Activated CD8-positive, alpha-beta memory T cell treated with anti-CD3 and anti-CD28 coated beads for 1 hour (primary cell): ENCODE measurements at places on chromosomes 4 and X.

DNA sequence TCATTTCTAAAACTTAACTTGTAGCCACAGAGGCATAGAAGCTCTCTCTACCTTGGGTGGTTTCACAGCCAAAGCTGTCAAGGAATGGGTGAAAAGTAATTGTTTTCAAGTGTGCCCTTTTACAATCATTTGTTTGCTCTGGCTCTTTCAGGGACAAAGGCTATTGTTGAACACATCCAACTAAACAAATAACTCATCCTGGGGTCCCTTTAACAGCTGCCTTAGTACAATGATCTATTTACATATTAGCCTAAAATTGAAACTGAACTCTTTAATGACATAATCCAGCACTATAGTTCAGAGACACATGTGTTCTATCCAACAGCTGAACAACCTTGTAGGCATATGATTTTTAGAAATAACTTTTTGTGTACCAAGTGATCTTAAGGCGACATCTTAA lies 3.7 kb downstream of the HHIP start:
- no peak for DNase-seq

DNA sequence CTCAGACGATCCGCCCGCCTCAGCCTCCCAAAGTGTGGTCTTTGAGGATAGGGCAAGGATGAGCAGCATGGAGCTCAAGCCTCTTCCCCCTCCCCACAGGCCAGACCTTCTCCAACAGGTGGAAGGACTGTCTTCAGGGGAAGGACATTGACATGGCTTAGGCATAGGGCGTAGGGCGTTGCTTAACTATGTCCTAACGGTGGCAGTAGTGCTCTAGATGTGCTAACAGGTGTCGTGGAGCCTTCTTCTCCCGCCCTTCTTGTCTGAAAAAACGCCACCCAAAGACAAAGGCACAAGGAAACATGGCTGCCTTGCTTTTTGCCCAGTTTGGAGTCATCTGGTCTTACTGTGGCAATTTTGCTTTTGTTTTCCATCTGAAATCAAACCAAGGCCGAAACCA lies 219.8 kb downstream of the OR13H1 start:
- no peak for DNase-seq

DNA sequence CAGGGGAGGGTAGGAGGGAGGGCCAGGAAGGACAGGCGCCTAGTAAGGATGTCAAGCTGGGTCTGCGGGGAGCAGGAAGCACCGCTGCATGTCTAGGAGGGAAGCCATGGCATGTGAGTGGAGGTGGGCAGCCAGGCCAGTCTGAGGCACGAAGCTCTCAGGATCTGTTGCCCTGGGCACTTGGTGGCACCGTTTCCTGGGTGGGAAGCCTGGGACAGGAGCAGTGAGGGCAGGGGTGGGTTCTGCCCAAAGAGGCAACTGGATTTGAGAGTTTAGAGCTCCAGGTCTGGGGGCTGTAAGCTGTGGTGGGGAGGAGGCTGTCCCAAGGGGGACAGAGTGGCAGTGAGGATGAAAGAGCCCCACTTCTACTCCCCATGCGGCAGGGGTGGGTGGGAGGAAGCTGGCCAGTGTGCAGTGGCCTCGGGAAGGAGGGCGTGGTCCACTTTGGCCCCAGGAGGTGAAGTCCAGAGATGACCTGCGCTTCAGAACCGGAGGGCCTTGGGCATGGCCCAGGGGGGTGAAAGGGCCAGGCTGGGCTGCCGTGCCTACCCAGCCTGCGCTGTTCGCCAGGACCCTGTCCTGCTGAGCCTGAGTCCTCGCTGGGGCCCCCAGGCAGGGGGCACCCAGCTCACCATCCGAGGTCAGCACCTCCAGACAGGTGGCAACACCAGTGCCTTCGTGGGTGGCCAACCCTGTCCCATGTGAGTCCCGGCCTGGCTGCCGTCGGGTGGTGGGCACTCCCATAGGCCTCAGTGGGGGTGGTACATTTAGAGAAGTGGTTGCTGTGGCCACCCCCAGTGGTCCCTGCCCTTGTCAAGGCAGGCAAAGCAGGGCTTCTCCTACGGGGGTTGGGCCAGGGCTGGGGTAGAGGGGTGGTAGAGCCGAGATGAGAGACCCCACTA lies 8.3 kb upstream of the SRPK3 start:
- no peak for DNase-seq

DNA sequence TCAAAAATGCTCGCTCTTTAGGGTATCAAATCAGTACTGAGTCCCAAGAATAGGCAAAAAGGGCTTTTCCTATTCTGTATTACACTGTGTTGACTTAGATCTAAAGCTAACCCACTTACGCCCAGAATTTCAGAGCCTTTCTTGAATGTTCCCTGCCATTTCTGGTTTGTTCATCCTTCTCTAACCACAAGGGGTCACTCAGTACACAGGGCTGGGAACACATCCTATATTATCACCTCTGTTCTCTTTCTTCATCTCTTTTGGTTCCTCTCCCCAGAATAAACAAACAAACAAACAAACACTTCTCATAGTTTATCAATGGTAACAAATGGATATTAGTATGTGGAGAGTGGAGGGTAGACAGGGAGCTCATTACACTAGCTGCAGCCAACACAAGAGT lies 25.5 kb upstream of the MORC4 start:
- DNase-seq = no peak

GRCh38 chr4:76953956-76954355 lies 4.4 kb downstream of the SEPTIN11 start:
- DNase-seq = no peak

- DNase-seq = peak; percentile 19
Observed at GRCh38 chrX:130171446-130172126, at the start of gene RAB33A. RAB33A (plus strand) TSS chrX:130171962; CDS start chrX:130172063, 101 bp downstream.

GRCh38 chr4:90943311-90943710 lies 816.1 kb downstream of the CCSER1 start:
- no peak for DNase-seq

DNA sequence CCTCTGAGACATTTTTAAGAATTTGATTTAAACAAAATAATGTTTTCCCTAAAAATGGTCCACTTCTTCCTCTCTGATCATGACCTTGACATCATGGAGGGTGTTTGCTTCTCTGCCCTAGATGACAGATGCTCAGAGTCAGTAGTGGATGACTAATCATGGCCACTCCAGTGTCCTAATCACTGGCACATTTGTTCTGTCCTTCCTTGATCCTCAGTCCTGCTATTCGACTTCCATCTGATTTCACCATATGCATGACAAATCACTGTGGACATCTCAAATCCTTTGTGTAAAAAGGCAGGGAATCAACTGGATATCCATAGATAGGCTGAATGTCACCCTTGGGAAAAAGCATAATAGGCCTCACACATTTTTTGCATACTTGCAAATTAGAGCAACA lies 9.0 kb downstream of the CRMP1 start:
- DNase-seq = no peak

DNA sequence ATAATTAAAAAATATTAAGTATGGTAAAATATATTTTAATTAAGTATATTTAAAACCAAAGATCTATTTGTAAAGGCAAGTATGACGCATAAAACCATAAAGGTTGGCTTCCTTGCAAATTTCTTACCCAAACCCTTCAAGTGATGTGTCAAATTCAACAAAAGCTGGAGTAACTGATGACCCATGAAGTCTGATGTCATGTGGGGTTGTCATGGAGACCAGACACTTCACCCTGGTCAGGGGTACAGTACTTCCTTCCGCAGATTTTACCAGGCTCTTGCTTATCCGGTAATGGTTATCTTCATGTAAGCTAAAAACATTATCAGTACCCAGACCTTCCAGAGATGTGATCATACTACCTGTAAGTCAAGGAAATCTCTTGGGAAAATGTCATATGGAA lies 170.1 kb downstream of the WDFY3 start:
- no peak for DNase-seq

DNA sequence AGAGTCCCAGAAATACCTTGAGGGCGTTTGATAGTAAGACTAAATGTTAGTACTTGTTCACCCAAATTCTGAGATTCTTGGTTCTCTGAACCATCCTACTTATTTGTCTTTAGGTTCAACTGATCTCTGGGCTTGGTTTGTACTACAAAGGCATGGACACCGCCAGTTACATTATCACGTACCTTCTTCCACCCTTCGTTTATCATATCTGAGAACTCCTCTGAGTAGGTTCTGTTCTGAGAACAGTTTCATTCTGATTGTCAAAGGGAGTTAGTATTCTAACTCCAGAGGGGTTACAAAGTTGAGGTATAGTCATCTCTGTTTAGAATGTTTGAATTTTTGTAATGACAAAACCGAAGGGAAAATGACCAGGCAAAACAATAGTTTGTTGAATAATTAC lies 19.3 kb downstream of the ZFX start:
- DNase-seq = no peak

- no peak for DNase-seq
Observed at GRCh38 chr4:154471032-154471431, 20.6 kb downstream of the DCHS2 start.

- DNase-seq = no peak
Observed at GRCh38 chr4:147078362-147078761, 132.7 kb upstream of the TTC29 start.

DNA sequence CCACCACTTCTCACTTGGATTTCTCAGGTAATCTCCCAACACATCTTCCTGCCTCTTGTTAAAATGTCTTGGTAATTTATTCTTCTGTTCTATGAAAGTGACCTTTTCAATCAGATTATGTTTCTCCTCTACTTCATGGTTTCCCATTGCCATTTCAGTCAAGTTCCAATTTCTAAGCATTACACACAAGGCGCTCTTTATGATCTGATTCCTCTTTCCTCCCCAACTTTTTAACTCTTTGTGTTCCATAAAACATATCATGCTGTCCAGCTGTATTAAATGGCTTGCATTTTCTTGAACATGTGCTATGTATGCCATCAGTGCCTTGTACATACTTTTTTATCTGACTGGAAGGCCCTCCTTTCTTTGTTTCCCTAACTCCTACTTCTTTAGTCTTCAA lies 13.1 kb upstream of the ART3 start:
- DNase-seq = no peak

DNA sequence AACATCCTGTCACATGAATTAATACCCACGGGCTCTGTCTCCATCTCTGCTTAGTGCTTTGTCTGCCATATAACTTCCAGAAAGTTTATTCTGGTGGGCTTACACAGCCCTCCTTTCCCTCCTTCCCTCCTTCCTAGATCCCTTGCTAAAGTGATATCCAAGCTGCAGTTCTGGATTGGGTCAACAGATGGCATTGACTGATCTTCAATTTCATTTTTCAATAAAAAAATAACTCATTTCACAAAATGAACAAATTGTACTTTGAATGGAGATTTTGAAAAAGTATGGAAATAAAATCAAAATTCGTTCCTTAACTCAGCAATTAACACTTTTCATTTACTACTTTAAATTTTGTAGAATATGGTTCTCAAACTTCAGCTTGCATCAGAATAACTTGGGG lies 94.9 kb downstream of the NXF2 start:
- no peak for DNase-seq

DNA sequence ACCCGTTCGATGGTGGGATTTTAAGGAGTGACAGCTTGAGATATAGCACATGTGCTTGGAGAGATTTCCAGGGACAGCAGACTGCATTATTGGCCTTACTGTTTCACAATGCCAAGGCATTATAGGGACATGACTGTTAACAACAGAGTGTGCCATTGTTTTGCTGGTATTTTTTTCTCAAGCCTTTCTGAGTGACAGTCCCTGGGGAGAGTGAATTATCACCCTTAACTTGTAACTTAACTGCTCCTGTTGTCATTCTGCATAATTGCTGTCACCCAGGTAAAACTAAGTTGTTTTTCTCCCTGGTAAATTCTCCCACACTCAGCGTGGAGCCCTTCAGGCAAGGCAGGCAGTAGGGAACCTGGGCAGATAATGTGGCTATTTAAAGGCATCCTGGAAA lies 989.2 kb upstream of the LCORL start:
- DNase-seq = no peak

- DNase-seq = no peak
Observed at GRCh38 chr4:41299486-41299885, 42.8 kb downstream of the UCHL1 start.

DNA sequence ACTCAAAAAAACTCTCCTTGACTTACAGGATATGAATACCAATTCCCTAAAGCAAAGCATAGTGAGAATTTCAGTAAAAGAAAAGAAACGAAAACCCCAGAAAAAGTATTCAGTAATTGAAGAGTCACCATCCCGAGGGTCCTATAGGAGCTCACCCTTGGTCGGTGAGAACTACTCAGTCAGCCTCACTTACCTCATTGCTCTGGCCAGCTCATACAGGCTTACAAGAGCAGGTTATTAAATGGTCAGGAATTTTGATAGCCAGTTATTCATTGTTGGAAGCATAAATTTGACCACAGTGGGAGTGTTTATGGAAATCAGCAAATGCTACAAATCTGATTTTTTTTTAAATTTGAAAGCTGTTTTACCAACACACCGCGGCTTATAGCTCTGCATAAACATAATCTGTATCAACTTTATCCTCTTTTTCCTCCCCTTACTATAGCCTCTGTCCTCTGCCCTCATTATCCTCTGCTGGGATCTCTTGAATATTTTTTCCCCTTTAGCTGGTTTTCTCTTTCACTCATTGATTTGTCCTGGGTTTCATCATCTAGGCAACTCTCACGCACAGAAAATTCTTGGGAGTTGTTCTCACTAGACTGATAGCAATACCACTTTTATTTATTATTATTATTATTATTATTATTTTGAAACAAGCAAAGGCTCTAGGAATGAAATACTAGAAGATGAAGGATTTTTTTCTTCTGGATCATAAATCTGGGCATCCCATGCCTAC lies 11.0 kb upstream of the CXCL2 start:
- no peak for DNase-seq

GRCh38 chrX:39507617-39508299 lies 590.0 kb downstream of the BCOR start:
- DNase-seq = no peak

- no peak for DNase-seq
Observed at GRCh38 chr4:55865228-55865806, 11.9 kb downstream of the EXOC1 start.

GRCh38 chr4:41787931-41788330 lies 39.4 kb upstream of the PHOX2B start:
- DNase-seq = no peak

DNA sequence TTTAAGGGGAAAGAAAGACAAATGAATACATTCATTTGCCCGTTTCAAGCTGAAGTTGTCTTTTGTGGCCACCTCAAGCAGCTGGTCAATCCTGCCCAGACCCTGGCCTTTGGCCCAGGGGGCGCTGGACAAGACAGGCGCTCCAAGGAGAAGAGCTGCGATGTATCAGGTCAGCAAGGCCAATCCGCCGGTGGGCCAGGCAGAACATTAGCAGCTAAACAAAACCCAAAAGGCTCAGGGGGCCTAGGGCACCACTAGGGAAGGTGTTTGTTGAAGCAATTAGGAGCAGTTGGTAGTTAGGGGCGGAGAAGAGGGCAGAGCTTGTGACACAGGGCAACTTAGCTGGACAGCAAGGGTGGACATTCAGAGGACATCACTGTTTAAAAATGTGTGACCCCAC lies 60.8 kb upstream of the TMEM33 start:
- DNase-seq = no peak

DNA sequence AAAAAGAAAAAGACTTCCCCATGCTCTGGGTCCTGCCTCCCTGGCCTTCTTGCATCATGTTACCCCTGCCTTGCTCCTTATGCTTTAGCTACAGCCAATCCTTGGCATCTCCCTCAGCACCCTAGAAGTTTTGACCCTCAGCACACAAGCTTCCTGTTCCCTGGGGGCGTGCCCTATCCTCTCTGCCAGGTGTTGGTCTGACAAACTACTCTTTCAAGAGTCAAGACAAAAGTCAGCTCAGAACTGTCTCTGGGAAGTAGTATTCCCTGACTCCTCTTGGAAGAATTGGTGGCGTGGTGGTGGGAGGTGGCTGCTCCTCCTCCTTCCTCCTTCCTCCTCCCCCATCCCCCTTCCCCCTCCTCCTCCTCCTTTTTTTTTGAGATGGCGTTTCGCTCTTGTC lies 41.0 kb downstream of the PRPS1 start:
- DNase-seq = no peak

GRCh38 chr4:67091673-67092072 lies 453.6 kb downstream of the CENPC start:
- DNase-seq = no peak
